H9 (cell line): ENCODE measurements at places on chromosomes 3 and 15.

DNA sequence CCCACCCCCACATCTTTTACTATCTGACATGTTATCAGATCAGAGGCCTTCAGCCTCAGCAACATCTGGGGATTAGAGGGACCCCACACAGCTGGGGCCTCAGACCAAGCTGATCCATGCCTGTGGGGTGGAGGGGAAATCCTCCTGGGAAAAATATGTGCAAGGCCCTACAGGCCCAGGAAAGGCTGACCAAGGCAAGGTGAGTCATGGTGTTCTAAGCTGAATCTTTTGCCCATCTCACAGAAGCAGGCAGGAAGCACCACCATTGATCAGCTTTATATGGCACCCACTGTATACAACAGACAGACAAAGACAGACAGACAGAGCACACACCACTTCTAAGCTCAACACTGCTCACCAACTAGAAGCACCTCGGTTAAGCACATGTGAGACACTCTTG, 12.4 kb upstream of the PARP6 start:
- DNase-seq: no peak

GRCh38 chr15:70722266-70723121, 40.9 kb downstream of the UACA start:
- DNase-seq: no peak

GRCh38 chr3:185976977-185977678, 39.3 kb upstream of the TRA2B start:
- peak; percentile 79 for DNase-seq

DNA sequence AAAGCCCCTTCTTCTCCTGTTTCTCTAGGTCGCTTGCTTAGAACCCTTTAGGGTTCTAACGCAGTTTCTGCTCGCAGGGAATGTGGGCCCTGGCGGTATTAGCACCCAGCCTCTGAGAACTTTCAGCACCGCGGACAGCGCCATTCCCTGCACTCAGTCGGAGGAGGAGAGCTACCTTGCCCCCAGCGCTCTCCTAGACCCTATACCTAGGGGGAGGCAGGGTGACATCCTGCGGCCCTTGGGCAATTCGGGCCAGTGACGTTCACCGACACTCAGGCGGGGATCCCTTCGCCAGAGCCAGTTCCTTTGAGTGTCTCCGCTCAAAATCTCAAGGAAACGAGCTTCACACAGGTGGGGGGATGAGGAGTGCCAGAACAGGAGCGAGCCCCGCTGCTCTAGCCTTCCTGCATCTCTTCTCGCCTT, 1.3 kb downstream of the SLC7A14 start:
- DNase-seq: peak; percentile 90

GRCh38 chr15:33559207-33559890, 248.6 kb downstream of the RYR3 start:
- DNase-seq: peak; percentile 48

DNA sequence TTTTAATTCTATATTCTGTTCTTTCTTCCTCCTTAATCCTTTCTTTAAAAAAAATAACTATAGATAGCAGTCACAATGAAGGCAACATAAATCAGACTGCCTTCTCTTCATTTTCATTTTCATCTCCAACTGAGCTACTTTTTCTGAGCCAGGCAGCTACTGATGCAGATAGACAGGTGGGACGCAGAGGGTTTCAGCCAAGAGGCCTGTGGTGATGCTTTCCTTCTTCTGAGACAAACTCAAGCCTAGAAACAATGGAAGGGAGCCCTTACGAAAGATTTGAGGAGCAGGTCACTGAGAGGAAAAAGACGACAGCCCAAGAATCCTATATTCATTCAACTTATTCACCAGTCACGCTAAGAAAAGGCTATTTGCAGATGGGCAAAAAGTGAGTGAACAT, 220.0 kb upstream of the MLF1 start:
- no peak for DNase-seq

GRCh38 chr15:96123630-96124187, 206.8 kb upstream of the NR2F2 start:
- DNase-seq: no peak

GRCh38 chr3:103968751-103969150, 1398.0 kb upstream of the ALCAM start:
- DNase-seq: no peak

GRCh38 chr3:40901298-40901697, 298.0 kb upstream of the CTNNB1 start:
- no peak for DNase-seq

GRCh38 chr3:124428372-124429128, 301.7 kb upstream of the UMPS start:
- no peak for DNase-seq

DNA sequence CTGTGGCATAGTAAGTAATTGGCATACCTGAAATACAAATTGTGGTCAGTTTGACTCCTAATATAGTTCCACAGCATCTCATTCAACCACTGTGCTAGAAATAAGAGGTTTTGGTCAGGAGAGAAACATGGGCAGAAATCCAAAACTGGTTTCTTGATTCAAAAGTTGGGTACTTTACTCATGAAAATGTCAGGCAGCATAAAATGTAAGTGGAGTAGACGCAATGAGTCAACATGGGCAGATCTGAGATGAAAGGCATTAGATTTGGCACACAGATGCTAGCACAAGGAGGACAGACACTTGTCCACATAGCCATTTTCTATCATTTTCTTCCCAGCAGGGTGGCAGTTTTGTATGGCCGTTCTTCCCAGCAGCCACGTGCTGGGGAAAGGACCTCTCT, 255.8 kb upstream of the CDIN1 start:
- DNase-seq: no peak

- no peak for DNase-seq
These were observed 261.7 kb downstream of the PLOD2 start for GRCh38 chr3:145899241-145899640.

DNA sequence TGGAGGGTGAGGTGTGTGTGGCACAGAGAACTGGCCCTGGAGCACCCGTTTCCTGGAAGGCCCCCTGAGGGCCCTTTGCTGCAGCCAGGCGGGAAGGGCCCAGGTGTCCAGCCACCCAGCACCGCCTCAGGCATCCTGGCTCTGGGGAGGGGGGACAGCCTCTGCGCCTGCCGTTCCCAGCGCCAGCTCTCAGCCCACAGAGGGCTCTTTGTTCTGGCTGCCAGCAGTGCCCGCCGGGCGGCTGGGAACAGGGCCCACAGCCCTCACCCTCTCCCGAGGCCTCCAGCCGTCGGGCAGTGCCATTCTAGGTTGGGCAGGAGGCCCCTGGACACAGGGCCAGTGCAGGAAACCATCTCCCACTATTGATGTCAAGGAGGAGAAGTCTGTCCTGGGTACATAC, 8.3 kb downstream of the SLC38A3 start:
- DNase-seq: no peak

GRCh38 chr3:111595232-111595631, at the start of gene ZBED2:
Gene ZBED2, minus strand, starts transcription at chr3:111595346. Its CDS starts 1,145 bp downstream, at chr3:111594201.
- no peak for DNase-seq
